Cardiac fibroblast (primary cell): ENCODE measurements at places on chromosomes 4 and X.

- DNase-seq, result no peak
Observed at GRCh38 chrX:97372001-97372766, 488.5 kb downstream of the RPA4 start.

DNA sequence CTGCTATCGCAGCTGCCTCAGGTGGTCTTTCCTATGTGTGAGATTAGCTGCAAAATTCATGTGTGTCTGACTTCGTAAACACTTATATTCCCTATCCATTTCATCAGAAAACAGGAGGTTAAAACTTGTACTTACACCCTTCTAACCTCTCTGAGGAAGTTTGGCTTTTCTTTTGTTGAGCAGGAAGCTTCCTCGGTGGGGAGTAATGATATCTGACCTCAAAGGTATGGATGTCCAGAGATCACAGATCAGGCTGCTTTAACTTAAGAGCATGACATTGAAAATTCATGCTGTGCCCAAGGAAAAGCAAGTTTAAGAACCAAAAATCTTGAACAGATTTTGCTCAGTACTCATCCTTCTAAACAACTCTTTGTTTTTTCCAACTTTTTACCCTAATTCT is 429.1 kb downstream of the STIM2 start:
- no peak for DNase-seq

DNA sequence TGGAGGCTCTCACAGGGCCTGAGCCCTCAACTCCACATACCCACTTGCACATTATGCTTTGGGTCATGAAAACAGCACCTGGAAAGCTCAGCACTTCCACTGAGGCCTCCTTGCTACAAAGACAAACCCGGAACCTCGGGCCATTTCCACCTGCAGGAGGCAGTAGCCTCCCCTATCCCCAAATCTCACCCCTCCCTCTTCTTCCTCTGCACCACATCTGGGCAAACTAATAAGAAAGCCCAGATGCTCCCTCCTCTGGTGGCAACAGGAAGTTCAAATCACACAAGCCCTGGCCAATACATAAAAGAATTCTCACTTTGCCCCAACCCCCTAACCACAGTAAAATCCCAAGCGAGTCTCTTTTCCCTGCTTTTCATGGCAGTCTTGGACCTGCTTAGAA is 136.4 kb downstream of the MAPK10 start:
- peak; percentile 71 for DNase-seq

DNA sequence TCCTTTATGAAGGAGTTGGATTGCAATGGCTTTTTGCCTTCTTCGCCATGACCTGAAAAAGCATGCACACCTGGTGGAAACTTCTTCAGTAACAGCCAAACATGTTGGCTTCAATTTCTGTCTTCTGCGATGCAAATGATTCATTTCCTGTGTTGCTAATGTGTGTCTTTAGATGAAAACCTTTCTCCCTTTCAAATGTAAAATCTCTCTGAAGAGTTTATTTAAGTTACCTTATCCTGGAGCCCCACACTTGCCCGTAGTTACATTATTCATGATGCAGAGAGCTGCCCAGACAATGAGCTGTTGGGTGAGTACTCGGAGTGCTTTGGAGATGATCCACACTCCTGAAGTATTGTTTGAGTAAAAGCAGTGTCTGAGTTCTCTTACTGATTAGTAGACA is 1100.9 kb downstream of the RPA4 start:
- DNase-seq, result no peak

DNA sequence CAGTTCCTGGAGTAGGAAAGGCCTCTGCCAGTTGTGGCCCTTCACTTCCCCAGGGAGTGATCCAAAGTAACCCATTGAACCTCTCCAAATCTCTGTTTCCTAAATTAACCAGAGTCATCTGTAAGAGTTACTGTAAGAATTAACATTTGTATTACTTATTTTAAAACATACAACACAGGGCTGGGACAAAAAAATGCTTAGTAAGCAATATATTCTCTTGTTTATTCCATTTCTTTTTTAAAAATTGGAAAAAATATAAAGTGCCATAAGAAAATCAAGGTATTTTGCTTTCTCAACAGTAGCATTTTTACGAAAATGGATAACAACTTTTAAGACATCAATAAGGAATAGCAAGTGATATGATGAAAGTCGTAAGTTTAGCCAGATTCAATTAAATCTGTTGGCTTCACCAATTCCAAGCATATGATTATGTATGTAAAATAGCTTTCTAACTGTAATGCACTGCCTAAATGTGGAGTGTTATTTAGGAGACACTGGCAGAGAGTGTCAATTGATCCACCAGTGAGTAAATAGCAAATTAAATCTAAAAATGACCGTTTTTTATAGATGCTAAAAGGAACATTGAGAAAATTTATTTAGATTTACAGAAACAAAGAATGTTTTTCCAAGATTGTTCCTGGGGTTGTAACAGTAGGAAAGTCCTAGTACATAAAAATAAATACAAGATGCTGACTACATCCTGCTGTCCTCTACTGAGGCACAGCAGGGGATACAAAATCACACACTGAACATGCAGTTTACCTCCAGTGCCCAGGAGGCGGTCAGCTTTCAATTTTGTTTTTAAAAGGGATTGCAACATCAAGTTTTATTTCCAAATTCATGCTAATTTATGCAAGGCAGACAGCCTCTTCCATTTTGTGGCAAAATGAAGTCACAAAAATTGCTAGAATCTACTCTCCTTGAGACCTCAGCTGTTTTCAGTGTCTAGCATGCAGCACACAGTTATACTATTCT is 53.7 kb downstream of the GPM6A start:
- DNase-seq, result no peak

DNA sequence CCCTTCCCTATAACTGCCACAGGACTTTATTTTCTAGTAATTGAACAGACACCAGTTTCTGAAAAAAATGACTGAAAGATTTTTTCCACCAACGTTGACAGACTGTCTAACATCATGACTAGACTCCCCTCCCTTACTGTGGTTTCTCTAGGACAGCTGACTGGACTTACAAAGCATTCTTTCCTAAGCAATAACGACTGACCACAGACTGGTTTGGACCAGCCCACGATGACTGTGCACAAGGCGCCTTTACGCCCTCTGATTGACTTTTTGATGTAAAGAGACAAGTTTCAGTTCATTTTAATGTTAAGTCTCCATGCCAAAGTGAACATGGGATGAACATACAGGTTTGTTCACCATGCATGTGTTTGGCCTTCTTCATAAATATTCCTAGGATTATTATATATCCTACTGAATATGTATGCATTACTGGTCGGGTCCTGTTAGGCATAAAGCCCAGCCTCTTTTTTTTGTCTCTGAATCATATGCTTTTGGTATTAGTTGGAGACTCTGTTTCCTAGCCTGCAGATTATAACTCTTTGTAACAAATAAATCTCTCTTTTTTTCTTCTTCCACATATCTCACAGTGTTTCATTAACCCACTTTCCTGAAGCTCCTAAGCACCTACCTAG is 50.5 kb upstream of the UGT2B4 start:
- no peak for DNase-seq

DNA sequence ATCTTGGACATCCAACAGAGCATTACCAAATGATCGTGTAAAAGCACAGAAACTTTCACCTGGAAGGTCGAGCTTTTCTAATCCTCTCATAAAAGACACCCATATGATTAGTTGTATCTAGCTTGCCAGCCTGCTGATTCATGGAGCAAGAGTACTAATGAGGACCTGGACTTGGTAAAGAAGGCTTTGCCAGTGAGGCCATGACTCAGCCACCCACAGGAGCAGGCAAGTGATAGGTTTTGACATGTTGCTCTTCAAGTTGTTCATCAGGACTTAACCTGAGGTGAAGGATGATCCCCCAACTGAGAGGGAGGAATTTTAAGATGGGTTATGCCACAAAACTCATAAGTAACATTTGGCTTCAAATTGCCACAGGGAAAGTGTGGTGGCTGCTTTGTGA is 24.7 kb upstream of the EPGN start:
- DNase-seq, result peak; percentile 42

GRCh38 chr4:80184053-80184824 is 13.1 kb upstream of the PRDM8 start:
- DNase-seq, result peak; percentile 88

- no peak for DNase-seq
Observed at GRCh38 chr4:36310793-36311192, 29.4 kb downstream of the DTHD1 start.

- peak; percentile 2 for DNase-seq
Observed at GRCh38 chrX:107454302-107454701, 4.8 kb downstream of the FRMPD3 start.

GRCh38 chrX:51641421-51642021 is 22.8 kb upstream of the CENPVL3 start:
- DNase-seq, result peak; percentile 65

DNA sequence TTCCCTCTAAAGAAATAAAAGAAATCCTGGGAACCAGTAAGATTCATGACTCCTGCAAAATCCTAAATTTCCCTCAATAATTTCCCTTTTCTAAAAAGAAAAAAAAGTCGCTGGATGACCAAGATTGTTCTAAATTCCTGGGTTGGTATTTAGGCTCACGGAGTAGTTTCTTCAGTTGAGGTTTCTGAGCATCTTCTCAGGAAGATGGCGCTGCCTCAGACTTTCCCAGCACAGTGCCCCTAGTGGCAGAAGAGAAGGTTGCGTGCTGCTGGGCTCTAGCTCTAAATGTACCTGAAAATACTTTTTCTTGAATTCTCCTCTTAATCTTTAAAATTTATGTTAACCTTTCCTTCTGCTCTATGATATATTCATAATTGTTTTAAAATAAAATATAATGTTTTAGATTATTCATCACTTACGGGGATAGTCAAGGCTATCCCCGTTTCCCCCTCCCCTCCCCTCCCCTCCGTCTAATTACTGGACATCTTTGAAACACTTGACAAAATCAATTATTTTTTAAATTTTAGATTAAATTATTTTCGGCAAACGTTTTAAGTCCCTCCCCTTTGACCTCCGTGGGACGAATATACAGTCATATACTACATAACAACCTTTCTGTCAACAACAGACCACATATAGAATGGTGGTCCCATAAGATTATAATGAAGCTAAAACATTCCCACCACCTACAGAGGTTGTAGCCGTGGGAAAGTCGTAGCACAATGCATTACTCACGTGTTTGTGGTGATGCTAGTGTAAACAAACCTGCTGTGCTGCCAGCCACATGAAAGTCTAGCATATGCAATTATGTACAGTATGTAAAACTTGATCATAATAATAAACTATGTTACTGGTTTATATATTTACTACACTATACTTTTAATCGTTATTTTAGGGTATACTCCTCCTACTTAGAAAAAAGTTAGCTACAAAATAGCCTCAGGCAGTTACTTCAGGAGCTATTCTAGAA is 41.0 kb upstream of the GATB start:
- DNase-seq, result peak; percentile 67

- DNase-seq, result peak; percentile 21
Observed at GRCh38 chr4:40710484-40711254, 39.1 kb upstream of the NSUN7 start.

- no peak for DNase-seq
Observed at GRCh38 chr4:173076903-173077634, 91.5 kb upstream of the GALNT7 start.

DNA sequence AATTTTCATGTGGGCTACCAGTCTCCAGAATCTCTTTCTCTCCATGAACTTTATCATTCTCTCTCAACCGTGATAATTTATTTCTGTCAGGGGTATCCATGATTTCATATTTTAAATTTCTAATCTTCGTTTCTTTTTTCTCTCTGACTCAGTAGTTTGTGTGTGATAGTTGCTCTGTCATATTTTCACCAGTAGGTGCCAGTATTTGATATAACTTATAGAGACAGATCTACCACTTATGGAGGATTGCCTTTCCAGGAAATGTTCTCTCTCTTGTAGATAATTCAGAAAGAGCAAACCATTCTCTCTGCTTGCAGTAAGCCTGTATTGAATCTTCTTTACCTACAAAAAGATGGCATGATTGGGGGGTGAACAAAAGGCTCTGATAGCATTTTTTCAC is 79.3 kb upstream of the DYNLT3 start:
- DNase-seq, result peak; percentile 61

GRCh38 chrX:115533485-115533884 is 27.5 kb upstream of the PLS3 start:
- DNase-seq, result peak; percentile 64

GRCh38 chr4:110135523-110135922 is 62.9 kb downstream of the ELOVL6 start:
- DNase-seq, result no peak

DNA sequence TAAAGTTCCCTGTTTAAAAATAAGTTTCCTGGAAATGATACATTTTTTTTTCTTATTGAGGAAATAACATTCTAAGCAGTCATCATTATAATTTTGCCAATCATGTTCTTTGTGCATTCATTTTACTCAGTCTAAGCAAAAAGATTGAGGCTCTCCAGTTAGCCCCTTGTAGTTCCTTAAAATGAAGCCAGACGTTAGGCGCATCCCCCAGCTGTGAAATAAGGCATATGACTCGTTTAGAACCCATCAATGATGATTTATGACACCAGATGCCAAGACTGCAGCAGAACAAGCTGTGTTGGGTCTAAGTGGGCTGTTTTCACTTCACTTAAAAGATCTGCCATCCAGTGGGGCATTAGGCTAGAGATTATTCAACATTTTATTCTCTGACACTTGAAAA is 17.0 kb downstream of the PDGFC start:
- no peak for DNase-seq

DNA sequence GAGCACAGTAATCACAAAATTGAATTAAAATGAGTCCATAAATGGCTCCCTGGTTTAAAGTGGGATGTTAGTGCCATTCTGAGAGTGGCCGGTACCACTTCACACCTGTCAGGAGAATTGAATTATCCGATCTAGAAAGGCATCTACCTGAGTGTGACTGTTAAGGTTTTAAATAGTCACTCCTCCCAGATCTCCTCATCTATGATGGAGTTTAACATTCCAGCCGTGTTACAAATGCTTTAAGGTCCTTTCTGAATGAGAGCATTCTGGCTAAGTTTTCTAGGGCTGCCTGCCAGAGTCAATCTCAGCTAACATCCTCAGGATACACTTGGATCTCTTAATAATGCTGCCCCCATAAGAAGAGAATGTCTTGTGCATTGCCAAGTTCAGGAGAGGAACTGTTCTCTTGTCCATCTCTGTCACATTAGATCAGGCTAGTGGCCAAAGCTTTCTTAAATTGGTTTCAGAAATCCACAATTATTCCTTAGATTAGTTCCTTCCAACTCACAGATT is 231.1 kb downstream of the SLC39A8 start:
- no peak for DNase-seq

DNA sequence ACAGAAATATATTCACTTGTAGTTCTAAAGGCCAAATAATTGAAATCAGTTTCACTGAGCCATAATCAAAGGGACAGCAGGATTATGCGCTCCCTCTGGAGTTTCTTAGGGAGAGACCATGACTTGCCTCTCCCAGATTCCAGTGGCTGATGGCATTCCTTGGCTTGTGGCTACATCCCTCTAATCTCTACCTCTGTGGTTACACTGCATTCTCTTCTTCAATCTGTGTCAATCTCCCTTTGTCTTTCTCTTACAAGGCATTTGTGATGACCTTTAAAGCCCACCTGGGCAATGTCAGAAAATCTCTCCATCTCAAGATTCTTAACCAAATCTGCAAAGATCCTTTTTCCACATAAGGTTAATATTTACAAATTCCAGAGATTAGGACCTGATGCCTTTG is 260.2 kb downstream of the UNC5C start:
- no peak for DNase-seq

DNA sequence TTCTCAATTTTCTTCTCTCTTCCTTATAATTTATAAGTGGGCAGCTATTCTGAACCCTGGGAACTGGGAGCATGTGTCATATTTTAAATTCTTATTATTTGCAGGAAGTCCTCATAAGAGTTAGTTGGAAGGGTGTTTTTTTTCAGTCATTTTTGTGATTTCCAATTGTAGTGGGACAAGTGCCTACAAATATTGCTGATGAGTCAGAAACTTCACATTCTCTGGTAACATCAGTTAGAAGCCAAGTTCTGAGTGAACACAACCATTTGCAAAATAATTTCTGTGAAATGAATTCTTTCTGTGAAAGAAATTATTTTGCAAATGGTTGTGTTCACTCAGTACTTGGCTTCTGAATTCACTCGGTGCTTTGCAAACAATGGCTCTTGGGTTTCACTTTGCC is 20.8 kb upstream of the NWD2 start:
- no peak for DNase-seq
